Left renal pelvis (tissue), 4 donors: ENCODE measurements at places on chromosomes 13 and 19.

DNA sequence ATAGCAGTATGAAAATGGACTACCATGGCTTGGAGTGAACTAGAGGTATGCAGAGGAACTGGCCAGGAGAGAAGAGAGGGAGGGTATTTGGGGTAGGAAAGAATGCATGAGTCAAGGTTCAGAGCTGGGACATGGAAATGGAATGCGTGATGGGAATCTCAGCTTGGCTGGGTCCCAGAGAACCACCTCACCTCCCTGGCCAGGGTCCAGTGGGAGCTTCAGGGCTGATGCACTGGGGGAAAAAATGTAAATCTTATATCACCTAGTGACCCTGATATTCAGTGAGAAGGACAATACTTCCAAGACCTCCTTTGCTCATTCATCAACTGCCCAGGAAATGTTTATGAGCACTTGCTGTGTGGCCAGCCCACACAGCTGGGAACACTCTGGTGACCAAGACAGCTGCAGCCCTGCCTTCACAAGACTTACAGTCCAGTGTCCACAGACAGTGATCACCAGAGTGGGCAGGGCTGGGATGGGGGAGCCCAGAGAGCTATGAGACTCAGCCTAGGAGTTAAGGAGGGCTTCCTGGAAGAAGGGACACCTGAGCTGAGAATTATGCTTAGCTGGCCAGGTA lies 12.8 kb downstream of the IGSF23 start:
- DNase-seq: no peak

DNA sequence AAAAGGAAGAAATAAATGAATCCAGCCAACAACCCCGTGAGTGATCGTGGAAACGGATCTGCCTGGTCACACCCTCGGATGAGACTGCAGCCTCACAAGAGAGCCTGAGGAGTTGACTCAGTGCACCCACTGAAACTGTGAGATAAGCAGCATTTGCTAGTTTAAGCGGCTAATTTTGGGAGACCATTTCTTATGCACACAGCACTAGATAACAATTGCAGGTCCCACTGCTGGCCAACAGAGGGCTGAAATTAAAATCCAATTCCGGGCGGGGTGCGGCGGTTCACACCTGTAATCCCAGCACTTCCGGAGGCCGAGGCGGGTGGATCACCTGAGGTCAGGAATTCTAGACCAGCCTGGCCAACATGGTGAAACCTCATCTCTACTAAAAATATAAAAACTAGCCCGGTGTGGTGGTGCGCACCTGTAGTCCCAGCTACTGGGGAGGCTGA lies 3.6 kb downstream of the UQCR11 start:
- DNase-seq: no peak

- DNase-seq: no peak
Observed at GRCh38 chr13:97696921-97697320, 256.6 kb upstream of the IPO5 start.

DNA sequence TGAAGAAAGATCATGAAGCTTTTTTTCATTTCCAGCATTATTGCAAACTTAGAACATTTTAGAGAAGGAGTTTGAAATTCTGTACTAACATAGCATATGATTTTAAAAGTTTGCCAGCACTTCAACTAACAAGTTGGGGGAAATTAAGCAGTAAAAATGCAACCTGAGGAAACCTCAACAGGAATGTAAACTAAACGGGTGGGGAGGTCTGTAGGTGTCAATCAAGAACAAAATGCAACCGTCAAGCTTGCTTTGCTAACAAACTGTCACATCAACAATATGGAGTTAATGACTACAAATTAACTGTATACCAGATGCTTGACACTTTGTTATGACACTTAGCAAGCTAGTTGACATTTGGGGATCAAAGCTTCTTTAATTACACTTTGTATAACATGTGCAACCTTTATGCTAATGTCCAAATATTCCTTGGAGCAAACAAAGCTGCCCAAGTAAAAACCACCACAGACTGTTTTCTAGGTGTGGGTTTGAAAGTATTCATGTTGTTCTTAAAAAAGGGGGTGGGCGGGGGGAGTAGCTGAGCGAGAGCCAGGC lies 52.1 kb downstream of the DACH1 start:
- no peak for DNase-seq

GRCh38 chr19:33634361-33635091 lies 12.8 kb downstream of the CHST8 start:
- no peak for DNase-seq

DNA sequence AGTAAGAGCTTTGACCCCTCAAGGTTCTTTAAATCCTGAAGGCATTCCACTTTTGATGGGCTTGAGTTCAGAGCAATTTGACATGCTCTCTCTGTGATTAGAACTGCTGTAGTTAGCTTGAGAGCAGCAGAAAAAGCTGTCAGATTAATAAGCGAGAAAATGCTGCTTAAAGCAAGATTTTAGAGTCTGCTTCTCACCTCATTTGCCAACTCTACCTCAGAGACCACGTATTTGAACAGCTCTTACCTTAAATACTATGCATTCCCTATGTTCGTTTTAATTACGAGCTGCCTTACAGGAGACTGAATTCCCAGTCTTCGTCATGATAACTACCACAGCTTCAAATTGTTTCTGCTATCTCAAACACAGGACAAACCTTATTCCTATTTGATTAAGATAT lies 253.4 kb downstream of the SLITRK6 start:
- no peak for DNase-seq

DNA sequence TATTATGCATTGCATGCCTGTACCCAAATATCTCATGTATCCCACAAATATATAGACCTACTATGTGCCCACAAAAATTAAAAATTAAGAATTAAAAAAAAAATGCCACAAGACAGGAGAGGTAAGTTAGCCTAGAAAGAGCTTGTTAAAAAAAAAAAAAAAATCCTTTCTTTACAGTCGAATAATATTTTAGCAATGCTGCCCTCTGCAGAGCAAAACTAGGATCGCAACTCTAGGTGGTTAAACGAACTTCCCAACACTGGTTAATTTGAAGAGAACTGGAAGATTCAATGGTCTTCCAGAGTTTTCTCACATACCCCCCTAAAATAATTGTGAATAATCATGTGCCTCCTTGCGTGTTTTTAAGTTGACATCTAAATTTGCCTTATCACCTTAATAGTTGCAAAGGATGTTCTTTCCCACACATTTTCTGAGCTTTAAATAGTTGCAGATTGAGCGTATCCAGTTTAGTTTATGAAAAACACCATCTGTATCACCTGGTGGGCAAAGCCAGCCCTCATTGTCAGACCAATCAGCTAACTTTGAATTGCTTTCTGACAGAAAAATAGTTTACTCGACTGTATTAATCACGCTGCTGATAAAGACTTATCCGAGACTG lies 47.4 kb upstream of the RCBTB2 start:
- no peak for DNase-seq

- DNase-seq: no peak
Observed at GRCh38 chr13:50326811-50327210, 311.6 kb downstream of the KCNRG start.

GRCh38 chr13:43304945-43305344 lies 281.6 kb downstream of the DNAJC15 start:
- no peak for DNase-seq

- no peak for DNase-seq
Observed at GRCh38 chr13:110640591-110641029, 25.3 kb downstream of the NAXD start.

DNA sequence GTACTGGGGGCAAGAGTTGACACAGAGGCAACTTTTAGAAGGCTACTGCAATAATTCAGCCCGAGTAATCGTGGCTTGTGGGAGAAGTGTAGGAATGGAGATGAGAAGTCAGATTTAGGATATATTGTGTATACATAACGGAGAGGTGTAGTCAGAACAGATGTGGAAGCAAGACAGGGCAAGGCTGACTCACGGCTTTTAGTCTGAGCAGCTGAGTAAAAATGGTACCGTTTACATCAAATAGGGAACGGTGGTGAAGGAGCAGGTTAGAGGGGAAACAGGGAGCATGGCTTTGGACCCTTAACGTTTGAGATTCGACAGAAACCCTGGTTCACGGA lies 796 bp upstream of the LSM14A start:
- no peak for DNase-seq

GRCh38 chr13:98697791-98698190 lies 54.7 kb downstream of the SLC15A1 start:
- peak; percentile 45 for DNase-seq
